ENCODE measurements at places on chromosomes 5 and 9. TPM values are rescaled to one million over a fixed set of nuclear protein-coding genes. Genes with fewer than 3 reads are reported as not detected.

The IRX4 gene
- not detected for total RNA-seq

The PCDH12 gene
- 0.33 TPM for total RNA-seq

The CTSV gene
- total RNA-seq = 0.28 TPM

The OBP2B gene
- total RNA-seq = not detected

The IFNA13 gene
- total RNA-seq = not detected

The CDH18 gene
- not detected for total RNA-seq

GRCh38 chr5:159917994-159918393, 1.7 kb downstream of the ADRA1B start:
- H3K4me1 ChIP-seq = no peaks in the 10 kb centered on the region
- H3K36me3 ChIP-seq = no peaks in the 10 kb centered on the region
- H3K27me3 ChIP-seq = peaks cover 15% of the 10 kb centered on the region
- no peak overlapping the region for H3K27ac ChIP-seq
- H3K4me3 ChIP-seq = no peak overlapping the region

DNA sequence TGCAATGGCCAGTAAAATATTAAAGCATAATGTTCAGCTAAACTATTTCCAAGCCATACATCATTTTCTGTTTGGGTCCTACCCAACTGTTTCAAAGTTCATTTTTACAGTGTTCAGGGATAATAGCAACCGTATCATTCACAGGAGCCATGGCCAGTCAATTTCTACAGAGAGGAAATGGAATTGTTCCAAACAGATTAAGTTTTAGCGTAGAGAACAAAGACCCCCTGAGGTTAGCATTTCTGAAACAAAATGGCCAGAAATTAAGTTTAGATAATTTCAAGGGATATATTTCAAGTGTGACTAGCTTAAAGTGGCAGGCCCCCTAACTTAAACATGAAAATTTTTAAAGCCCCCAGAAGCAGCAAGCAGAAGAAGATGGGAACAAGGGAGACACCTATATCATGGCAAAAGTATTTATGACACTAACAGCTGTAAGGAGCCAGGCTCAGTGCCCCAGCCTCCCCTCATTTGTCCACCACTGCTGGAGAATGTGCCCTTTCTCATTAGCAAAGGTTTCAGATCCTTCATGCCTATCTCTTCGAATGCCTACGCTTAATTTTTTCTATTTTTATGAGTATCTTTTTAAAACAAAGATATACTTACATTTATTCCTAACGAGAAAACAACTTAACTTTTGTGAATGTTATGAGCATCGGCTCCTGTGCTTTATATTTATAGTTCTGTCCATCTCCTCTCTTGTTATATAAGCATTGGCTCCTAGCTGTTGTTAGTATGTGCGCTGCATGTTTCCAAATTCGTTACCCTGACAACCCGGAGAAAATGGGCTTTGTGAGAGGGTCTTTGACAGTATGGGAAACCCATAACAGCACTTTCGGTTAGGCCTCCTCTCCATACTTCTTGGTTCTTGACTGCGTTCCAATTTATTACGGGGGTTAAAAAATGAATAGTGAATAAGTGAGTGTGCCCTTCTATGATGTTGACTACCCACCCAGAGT, 116.3 kb downstream of the MED27 start:
- H3K27ac ChIP-seq = no peak overlapping the region
- no peaks in the 10 kb centered on the region for H3K4me1 ChIP-seq
- H3K36me3 ChIP-seq = no peaks in the 10 kb centered on the region
- no peaks in the 10 kb centered on the region for H3K27me3 ChIP-seq
- DNase-seq = no peak

- no peak overlapping the region for H3K27ac ChIP-seq
- no peaks in the 10 kb centered on the region for H3K4me1 ChIP-seq
- no peak overlapping the region for H3K4me3 ChIP-seq
- DNase-seq = no peak
- no peaks in the 10 kb centered on the region for H3K36me3 ChIP-seq
Observed at GRCh38 chr5:148205865-148206264, 3.0 kb downstream of the SPINK6 start.

- no peak overlapping the region for H3K27ac ChIP-seq
- H3K4me3 ChIP-seq = no peak overlapping the region
- no peaks in the 10 kb centered on the region for H3K4me1 ChIP-seq
- no peak for DNase-seq
- H3K27me3 ChIP-seq = no peaks in the 10 kb centered on the region
Observed at GRCh38 chr5:165266939-165267338, 1761.5 kb downstream of the MAT2B start.

DNA sequence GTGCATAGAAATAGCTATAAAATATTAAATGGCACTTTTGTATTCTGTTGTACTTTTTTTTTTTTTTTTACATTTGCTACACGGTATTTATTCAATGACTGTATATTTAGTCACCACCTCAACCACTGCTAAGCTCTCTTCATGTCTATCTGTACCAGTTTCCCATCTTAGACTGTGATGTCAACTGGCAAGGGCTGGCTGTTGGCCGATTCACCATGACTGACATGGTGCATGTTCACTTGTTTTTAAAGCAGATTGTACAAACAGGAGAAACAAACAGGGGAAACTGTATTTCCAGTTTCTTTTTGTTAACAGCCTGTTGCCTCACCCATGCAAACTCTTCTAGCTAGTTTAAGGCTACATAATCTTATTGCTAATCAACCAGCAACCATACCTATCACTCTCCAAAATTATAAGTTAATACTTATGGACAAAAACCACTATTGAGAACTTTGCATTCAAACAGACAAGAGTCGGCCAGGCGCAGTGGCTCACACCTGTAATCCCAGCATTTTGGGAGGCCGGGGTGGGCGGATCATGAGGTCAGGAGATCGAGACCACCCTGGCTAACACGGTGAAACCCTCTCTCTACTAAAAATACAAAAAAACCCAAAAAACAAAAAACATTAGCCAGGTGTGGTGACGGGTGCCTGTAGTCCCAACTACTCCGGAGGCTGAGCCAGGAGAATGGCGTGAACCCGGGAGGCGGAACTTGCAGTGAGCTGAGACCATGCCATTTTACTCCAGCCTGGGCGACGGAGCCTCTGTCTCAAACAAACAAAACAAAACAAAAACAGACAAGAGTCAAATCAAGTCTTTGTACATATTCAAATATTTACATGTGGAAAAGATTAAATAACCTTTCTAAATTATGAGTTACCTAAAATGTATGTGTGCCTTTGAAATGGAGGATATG, 13.2 kb downstream of the ZFAND5 start:
- H3K27me3 ChIP-seq = no peaks in the 10 kb centered on the region
- H3K4me3 ChIP-seq = no peak overlapping the region
- H3K27ac ChIP-seq = no peak overlapping the region
- H3K36me3 ChIP-seq = peaks cover 24% of the 10 kb centered on the region
- no peak for DNase-seq

GRCh38 chr9:121598167-121598964, 53.1 kb upstream of the DAB2IP start:
- no peak overlapping the region for H3K27ac ChIP-seq
- peaks cover 21% of the 10 kb centered on the region for H3K27me3 ChIP-seq
- H3K36me3 ChIP-seq = no peaks in the 10 kb centered on the region

GRCh38 chr5:80959768-80960442, at the start of gene RASGRF2:
TSS of gene RASGRF2 (plus strand) at chr5:80960363. CDS start at chr5:80960739, 376 bp downstream.
- no peaks in the 10 kb centered on the region for H3K36me3 ChIP-seq
- H3K4me3 ChIP-seq = peak within 1 kb of the TSS; percentile 62
- H3K27ac ChIP-seq = no peak within 1 kb of the TSS

DNA sequence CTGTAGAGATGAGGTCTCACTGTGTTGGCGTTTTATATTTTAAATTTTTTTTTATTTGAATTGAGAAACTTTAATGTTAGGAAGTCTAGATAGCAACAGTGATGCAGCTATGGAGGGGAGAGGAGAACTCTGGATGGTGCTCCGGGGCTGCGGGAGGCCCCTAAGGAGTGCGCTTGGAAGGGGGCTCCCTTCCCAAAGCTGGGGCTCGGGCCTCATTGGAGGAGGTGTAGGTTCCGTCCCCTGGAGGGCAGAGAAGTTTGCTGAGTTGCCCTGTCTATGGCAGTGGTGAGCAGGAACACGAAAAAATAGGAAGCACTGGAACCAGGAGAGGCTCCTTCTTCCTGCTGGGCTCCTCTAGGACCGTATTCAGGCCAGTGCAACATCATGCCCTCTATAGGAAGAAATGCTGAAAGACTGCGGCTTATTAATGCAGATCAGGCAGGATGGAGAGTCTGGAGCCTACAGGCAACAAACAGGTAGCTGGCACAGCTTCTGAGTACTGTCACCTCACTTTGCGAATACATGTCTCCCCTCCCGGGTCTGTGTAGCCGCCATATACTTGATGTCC, 16.1 kb downstream of the AHRR start:
- no peaks in the 10 kb centered on the region for H3K4me1 ChIP-seq
- no peak for DNase-seq
- H3K4me3 ChIP-seq = no peak overlapping the region
- no peaks in the 10 kb centered on the region for H3K36me3 ChIP-seq
- no peaks in the 10 kb centered on the region for H3K27me3 ChIP-seq
- H3K27ac ChIP-seq = no peak overlapping the region

DNA sequence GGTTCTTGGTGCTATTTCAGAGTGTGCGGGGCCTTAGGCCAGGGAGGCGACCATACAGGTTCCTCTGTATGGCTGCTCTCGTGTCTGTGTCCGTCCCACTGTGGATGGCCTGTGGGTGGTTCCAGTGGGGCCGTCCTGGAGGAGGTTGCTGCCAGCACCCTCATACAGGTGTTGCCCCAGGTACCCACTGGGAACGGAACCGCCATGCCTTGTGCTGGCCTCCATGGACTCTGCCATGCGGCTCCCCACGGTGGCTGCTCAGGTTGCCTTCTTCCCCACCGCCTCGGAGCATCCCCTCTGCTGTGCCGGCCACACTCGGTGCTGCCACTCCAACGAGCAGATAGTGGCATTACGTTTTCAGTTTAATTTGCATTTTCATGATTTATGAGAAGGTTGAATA, 129.3 kb upstream of the CACNA1B start:
- DNase-seq = no peak
- H3K4me1 ChIP-seq = peaks cover 6% of the 10 kb centered on the region
- H3K4me3 ChIP-seq = no peak overlapping the region
- H3K36me3 ChIP-seq = peaks cover 29% of the 10 kb centered on the region
- H3K27ac ChIP-seq = no peak overlapping the region

- no peak overlapping the region for H3K4me3 ChIP-seq
- H3K27ac ChIP-seq = no peak overlapping the region
- no peaks in the 10 kb centered on the region for H3K36me3 ChIP-seq
- no peaks in the 10 kb centered on the region for H3K4me1 ChIP-seq
- DNase-seq = no peak
Observed at GRCh38 chr9:87796196-87796595, 70.3 kb downstream of the CTSL start.

DNA sequence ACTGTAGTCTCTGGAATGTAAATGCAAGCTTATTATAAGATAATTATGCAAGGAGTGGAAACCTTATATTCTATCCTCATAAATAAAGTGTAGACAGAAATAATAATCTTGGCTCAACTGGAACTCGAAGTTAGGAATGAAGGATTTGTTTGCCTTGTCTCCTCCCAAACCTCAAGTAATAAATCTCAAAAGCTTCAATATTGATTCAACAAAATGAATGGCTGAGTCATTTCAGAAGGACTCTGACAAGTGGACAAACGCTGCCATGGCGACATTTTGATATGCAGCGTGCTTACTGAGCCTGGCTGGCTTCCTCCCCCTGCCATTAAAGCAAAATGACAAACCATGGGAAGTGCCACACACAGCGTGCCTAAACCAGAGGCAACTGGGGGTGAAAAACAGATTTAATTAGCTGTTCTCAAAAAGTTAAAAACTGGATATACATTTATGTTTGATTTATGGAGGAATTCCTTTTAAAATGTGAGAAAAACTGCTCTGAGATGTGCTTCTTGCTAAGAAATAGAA, 10.5 kb upstream of the ADGRV1 start:
- DNase-seq = no peak
- H3K4me3 ChIP-seq = no peak overlapping the region
- H3K36me3 ChIP-seq = no peaks in the 10 kb centered on the region
- H3K27ac ChIP-seq = no peak overlapping the region
- no peaks in the 10 kb centered on the region for H3K4me1 ChIP-seq

- no peaks in the 10 kb centered on the region for H3K27me3 ChIP-seq
- H3K27ac ChIP-seq = no peak overlapping the region
- no peaks in the 10 kb centered on the region for H3K4me1 ChIP-seq
- H3K36me3 ChIP-seq = no peaks in the 10 kb centered on the region
- no peak overlapping the region for H3K4me3 ChIP-seq
Observed at GRCh38 chr9:84953252-84953773, 283.8 kb downstream of the NTRK2 start.

DNA sequence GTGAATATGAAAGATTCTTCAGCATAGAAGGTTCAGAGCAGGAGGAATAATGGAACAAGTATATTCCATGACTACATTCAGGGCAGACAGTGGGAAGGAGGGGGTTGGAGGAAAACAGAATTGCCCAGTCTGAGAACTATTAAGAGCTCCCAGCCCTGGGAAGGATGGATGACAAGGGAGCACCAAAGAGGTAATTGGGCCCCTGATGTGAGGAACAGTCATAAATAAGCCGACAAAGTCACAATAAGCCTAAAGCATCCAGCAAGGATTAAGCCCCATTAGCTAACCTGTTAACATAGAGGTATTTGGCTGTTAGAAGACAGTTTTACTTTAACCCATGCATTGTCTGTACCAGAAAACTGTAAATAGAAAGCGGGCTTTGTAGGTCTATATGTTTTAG, 348.7 kb upstream of the SEMA6A start:
- no peak overlapping the region for H3K4me3 ChIP-seq
- no peak overlapping the region for H3K27ac ChIP-seq
- no peak for DNase-seq
- no peaks in the 10 kb centered on the region for H3K4me1 ChIP-seq

GRCh38 chr5:9473624-9474023, 72.3 kb downstream of the SEMA5A start:
- no peak overlapping the region for H3K27ac ChIP-seq
- H3K36me3 ChIP-seq = no peaks in the 10 kb centered on the region
- H3K27me3 ChIP-seq = no peaks in the 10 kb centered on the region
- H3K4me1 ChIP-seq = no peaks in the 10 kb centered on the region

DNA sequence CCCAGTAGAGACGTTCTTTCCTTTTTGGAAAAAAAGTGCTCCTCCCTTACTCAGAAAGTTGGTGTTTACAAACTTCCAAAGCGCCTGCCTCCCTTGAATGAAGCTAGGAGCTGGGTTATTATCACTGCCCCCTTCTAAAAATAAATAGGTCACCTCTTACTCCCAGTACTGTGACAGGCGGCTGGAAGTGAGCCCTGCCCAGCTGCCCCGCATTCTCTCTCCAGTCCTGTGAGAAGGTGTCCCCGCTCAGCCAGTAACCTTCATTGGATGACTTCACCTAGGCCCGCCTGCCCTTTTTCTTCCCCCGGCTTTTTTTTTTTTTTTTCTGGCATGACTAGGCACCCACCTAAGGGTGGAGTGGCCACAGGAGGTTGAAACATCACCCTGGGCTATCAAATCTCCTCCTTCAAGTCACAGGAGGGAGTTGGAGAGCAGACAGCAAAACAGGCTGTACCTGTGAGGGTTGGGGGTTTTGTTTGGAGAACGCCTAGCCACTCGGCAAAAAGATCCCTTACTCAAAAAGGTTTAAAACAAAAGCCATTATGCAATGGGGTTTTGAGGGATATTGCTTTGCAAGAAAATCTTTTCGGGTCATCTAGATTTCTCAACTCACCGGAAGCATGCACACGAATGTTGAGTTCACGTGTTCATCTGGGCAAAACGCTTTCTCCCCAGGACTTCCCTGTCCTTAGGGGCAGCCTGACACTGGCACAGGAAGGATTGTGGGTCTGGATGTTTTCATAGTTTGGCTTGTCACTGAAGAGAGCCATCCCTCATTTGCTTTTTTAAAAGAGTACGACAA, 43.3 kb upstream of the ZNF622 start:
- no peaks in the 10 kb centered on the region for H3K27me3 ChIP-seq
- no peak for DNase-seq
- no peak overlapping the region for H3K27ac ChIP-seq
